Kidney glomerular epithelial cell (primary cell): ENCODE measurements at places on chromosomes 3 and 15.

DNA sequence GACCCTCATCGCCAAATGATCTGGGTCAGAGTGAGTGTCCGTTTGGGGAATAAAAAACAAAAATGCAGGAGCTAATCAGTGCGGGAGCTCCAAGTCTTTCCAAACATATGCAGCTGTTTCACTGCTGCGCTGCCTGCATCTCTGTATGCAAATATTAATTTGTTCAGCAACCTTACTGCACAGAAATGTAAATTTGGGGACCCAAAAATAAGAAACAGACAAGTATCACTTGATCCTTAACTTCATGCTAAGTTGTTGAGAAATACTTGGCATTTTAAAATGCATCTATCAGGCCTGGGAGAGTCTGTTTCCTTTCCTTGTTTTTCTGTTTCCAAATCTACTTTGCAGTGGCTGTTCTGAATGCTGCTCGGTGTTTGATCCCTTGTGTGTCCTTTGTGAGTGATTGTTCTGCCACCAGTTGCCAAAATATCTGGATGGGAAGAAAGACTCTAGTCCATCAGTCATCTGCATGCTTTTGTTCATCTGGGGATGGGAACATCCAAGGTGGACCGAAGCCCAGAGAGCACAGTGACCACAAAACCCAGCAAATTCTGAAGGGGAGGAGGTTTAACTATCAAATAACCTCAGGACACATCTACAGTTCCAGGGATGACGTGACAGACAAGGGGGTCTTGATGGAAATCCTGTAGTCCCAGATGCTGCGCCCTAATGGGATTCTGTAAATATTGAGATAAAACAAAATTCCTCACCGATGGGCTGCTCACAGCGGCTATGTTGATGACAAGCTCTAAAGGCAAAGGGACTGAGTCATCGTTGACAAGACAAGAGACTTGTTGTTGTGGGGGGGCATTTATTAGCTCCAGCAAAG lies 199.5 kb upstream of the WNT5A start:
- DNase-seq: no peak

DNA sequence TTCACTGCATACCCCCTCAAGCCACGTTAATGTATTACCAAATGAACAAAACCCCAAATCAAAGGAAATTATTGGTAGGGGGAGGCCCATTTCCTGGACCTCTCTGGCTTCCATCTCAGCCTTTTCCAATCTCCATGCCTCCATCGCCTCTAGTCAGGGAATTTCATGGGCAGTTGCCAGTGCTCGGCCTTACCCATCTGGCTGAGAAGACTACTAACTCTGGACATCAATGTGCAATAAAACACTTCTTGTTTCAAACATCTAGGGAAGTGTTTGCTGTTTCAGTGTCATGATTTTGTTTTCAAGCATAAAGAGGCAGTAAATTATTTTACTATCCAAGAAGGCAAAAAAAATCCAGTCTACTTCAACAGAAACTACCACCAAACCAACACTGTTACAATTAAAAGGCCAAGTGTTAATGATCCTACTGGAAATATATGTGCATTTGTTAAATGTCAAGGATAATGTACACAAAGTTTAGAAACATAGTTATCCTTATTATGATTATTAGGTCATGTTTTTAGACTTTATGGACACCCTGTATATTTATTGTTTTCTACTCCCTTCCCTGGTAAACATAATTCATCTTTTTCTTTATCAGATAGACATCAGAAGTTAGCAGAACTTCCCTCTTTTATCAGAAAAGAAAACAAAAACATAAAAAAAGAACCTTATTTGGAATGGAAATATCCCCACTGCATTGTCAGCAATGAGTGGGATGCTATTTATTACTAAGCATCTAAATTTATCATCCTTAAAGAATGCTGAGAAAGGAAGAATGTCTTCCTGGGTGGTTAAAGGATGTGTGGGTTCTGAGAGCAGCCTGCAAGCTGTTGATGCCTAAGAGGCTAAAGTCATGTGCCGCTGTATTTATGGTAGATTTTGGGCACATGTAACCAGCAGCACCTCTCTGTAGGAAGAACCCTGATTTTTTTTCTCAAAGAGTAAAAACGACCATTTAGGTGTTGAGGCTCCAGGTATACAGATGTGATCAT lies 15.2 kb downstream of the LDHAL6B start:
- DNase-seq: peak; percentile 93

DNA sequence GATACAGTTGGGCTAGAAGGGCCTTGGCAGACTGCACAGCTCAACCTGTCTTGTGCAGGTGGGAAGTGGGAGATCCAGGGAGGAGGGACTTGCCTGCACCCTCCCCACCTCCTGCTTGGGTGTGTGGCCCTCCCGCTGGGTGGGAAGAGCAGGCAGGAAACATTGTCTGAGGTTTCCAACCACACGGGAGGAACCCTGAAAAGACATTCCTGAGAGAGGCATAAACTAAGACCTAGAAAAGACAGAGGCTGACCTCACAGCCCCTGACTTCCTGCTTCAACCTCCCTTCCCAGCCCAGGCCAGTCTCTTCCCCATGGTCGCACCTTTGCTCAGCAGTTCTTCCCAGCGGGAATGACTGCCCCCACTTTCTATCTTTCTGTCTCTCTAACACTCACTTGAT lies 46.3 kb upstream of the INSYN1 start:
- peak; percentile 52 for DNase-seq

GRCh38 chr3:35438101-35438500 lies 201.2 kb upstream of the ARPP21 start:
- DNase-seq: no peak

- no peak for DNase-seq
Measured at GRCh38 chr15:75136118-75136517, 65.6 kb upstream of the C15orf39 start.

DNA sequence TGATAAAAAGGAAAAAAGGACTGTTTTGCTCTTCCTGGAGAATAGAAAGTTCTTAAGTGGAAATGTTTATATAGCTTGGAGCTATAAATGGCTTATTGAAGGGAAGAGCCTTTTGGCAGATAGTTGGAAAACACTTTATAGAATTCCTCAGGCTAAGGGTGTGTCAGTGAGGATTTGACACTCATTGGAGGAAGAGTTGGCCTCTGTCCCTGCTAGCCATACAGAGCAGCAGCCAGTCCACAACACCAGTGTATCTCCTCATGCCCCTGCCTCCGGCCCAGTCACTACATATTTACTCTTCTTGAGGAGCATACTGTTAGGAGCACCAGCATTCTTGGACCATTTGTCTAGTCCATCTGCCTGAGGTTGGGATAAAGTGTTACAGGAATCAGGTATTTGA lies 36.2 kb downstream of the KLHL18 start:
- DNase-seq: no peak

DNA sequence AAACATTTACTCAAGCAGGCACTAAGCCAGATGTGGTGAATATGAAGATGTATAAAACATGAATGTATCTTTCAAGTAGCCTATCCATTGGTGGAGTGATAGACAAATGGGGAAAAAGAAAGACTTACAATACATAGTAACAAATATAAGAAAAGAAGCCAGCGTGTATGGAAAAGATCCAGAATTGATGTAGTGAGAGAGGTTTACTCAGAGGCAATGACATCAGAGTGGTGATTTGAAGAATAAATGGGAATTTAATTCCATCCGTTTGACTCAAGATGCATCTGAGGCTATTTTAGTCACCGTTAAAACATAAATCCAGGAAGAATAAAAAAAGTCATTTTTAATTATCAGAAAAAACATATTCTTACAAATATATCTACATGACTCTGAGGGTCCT lies 162.6 kb downstream of the IL1RAP start:
- no peak for DNase-seq

GRCh38 chr3:155418407-155418806 lies 124.9 kb upstream of the STRIT1 start:
- no peak for DNase-seq

DNA sequence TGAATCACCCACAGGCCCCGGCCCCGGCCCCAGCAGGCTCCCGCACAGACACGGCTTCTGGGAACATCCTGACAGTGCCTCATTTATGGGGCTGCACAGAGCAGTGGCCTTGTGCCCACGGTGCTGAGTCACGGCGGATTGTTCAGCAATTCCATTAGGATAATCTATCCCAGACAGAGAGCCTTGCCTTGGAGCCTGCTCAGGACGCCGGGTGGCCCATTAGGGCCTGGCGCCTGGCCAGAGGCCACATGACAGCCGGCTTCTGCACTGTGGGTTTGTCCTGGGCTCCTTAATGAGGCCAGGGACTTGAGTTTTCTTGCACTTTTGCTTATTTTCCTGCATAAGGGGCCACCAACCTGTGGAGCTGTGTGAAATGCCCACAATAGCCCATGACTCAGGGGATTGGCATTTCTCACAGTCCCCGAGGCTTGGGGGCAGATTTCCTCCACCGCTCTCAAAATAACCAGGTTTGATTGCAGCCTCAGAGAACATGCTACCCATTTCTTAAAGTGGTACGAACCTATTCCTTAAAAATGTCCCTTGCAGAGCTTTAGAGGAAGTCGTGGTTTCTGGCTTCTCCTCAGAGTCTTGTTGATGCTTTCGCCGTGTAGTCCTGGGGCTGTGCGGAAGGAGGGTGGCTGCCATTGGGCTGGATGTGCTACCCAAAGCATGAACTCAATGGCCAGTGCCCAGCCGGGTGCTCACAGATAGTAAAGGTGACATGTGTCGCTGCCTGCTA lies 19.0 kb downstream of the SYNM start:
- DNase-seq: peak; percentile 97

GRCh38 chr15:101328001-101328400 lies 33.0 kb upstream of the SNRPA1 start:
- no peak for DNase-seq

- no peak for DNase-seq
Measured at GRCh38 chr3:128317698-128318231, 148.9 kb downstream of the DNAJB8 start.

GRCh38 chr15:55241891-55242290 lies 45.1 kb upstream of the RSL24D1 start:
- DNase-seq: peak; percentile 18

DNA sequence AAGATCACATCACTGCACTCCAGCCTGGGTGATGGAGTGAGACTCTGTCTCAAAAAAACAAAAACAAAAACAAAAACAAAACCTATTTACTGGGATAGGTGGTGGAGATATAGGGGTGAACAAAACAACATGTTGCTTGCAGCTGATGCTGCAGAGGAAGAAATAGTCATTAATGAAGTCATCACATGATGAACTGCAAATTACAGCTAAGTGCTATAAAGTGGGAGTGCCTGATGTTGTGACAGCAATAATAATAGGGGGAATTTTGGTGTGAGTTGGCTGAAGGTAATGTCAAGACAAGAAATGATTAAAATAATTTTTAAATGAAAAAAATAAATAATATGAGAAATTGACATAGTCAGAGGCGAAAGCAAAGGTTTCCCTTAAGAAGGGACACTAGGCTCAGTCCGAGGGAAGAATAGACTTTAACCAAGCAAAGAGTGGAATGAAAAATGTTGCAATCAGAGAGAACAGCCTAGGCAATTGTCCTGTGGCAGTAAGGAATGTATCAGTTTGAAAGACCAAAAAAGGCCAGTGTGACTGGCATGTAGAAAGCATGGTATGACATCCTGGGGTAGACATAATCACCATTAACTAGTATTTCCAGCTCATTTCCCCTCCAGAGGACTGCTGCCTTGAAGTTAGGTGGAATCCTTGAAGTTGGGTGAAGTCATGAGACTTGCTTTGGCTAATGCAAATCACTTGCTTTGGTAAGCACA lies 14.7 kb upstream of the PIK3CB start:
- no peak for DNase-seq

DNA sequence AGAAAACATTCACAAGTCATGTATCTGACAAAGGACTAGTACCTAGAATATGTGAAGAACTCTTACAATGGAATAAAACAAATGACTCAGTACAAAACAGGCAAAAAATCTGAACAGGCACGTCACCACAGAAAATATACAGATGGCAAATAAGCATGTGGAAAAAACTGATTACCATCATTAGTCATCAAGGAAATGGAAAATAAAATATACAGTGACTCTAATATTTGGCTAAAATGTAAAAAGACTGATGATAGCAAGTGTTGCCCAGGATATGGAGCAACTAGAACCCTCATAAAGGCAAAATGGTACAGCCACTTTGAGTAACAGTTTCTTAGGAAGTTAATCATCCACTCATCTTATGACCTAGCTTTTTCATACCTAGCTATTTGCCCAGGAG lies 95.8 kb upstream of the ABHD17C start:
- DNase-seq: no peak

- DNase-seq: no peak
Measured at GRCh38 chr3:119318876-119319275, 24.7 kb downstream of the ARHGAP31 start.

GRCh38 chr3:74173090-74173489 lies 441.4 kb downstream of the CNTN3 start:
- DNase-seq: no peak

DNA sequence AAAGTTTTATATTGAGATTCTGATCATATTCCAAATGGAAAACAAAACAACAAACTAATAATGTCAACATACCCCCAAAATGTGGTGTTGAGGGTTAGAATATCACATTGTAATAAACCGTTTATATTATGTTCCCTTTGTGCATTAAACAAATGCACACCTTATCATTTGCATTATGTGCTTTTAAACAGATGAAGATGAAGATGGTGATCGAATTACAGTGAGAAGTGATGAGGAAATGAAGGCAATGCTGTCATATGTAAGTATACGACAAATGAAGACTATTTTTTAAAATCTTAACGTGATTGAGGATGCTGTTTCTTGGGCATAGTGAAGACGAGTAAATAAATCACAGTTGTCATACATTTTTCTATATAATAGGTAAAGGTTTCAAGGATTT lies 20.6 kb downstream of the MAP2K5 start:
- no peak for DNase-seq

- DNase-seq: no peak
Measured at GRCh38 chr15:68620721-68621527, 42.1 kb downstream of the CORO2B start.

DNA sequence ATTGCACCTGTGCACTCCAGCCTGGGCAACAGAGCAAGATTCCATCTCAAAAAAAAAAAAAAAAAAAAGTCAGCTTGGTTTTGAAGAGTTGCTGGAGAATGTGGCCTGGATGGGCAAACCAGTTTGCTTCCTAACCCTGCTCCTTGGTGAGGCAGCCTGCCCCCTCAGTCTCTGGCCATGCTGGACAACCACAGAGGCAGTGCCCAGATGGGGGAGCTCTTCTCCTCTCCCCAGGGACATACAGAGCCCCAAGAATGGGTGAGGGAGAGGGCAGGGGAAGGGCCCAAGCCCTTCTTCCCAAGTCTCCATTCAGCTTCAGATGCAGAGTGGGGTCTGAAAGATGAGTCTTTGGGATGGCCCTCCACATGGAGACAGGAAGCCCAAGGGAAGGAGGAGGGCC lies 27.9 kb downstream of the CD276 start:
- no peak for DNase-seq

GRCh38 chr3:151293127-151293526 lies 14.8 kb upstream of the P2RY14 start:
- DNase-seq: no peak
